ENCODE measurements at places on chromosomes 3 and 15.
A peak's percentile ranks its signal among the peaks of the same experiment; 100 is the strongest.

- DNase-seq, result no peak
Measured at GRCh38 chr3:190444006-190444405, 5.7 kb downstream of the TMEM207 start.

GRCh38 chr3:155089495-155089894 lies 9.4 kb downstream of the MME start:
- DNase-seq, result no peak

- DNase-seq, result no peak
Measured at GRCh38 chr3:115072265-115073021, 74.6 kb downstream of the ZBTB20 start.

DNA sequence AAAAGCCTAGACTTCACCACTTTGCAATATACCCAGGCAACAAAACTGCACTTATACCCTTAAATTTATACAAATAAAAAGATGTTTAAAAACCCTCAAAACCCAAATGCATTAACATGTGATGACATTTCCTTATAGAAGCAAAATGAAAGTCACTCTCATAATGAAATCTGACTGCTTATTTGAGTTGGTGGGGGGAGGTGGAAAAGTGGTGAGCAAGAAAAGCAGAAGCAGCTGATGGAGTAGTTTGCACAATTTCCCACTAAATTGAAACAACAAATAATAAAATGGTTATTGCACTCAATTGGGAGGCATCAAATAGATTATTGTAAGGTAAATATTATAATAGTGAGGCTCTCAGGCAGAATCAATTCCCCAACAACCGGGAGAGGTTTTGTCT lies 54.0 kb upstream of the GADL1 start:
- DNase-seq, result no peak

- no peak for DNase-seq
Measured at GRCh38 chr3:142568393-142569017, 10.0 kb downstream of the ATR start.

- no peak for DNase-seq
Measured at GRCh38 chr3:85572426-85572825, 613.6 kb downstream of the CADM2 start.

GRCh38 chr3:160134964-160135363 lies 90.3 kb upstream of the C3orf80 start:
- no peak for DNase-seq

DNA sequence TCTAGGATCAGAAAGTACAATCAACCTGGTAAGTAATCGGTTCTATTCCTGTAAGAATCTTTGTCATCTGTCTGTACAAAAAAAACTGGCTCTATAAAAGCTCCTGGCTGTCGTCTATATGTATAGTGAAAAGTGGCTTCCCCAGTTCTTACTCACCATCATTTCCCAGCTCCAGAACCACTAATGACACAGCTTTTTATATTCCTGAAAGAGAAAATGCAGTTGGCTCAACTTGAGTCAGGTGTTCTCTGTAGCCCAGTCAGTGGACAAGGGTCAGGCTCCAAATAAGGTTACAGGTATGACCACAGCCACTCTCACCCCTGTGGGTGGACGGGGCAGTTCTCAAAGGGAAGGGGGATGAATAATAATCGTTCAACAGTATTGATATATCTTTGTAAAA lies 85.1 kb downstream of the AP4E1 start:
- DNase-seq, result no peak

DNA sequence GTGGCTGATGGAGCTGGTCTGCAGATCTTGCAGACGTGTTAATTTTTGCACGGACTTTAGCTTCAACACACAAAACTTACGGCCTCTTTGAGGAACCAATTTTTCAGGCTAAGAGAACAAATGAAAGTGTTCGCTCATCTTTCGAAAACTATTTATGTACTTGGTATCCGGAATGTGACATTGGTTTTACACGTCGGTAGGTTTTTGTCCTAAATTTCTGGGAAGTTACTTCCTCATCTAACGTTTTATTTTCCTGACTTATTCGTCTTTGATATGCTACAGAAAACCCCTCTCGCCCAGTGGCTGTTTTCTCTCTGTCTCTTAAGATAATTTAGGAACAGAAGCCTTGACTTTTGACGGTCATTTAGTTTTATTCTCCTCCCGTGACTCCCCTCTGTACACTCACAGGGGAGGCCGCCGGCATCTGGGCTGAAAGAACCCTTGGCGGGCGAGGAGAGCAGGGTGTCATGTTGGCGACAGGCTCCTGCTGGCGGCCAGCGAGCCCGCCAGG lies 834 bp upstream of the GREM1 start:
- DNase-seq, result no peak

DNA sequence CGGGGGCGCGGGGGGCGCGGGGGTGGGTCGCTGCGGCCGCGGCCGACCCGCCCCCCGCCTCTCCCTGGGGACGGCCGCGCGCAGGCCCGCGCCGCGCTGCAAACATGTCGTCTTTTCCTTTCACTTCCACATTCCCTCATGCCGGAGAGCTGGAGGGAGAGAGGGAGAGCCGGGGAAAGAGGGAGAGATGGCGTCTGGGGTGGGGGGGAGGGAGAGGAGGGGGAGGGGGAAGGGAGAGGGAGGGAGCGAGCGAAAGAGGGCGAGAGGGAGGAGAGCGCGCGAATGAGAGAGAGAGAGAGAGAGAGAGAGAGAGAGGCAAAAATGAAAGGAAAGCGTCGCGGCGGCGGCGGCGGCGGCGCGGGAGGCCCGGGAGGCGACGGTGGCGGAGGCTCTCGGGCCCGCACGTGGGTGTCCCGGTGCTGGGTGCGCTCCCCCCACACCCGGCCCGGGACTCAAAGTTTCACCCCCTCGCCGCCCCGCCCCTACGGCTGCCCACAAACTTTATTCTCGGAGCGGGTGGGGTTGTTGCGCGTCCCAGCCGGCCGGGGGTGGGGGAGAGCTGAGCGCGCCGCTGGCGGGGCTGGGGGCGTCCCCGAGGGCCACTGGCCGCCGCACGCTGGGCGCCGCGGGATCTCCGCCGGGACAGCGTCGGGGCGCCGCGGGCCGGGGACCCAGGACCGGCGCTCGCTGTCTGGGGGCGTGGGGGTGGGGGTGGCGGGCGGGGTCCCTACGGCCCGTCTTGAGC lies 731 bp downstream of the ZNF710 start:
- peak; percentile 59 for DNase-seq

DNA sequence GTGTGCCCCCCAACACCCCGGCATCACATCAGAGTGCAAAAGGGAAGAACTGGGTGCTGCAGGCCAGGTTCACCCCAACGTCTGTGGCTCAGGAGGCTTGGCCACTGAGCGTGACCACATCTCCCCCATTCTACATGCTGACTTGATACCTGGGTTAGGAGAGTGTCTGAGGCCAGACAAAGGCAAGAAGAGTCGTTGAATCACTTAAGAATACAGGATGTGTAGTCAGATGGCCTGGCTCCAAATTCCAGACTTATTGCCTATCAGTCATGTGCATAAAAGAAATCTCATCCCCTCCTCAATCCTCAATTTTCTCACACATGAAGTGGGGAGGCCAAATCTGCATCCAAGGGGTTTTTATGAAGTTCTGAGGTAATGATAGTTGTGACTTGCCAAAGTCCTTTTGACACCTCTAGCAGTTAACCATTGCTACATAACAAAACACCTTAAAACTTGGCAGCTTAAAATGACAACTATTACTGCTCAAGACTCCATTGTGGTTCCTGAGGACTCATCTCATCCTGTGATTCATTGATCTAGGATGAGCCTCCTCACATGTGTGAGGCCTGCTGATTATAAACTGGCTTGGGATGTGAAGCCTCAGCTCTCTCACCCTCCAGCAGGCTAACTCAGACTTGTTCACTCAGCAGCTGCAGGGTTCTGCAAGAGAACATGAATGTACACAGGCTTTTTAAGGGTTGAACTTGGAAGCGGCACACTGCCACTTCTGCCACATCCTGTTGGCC lies 138.8 kb upstream of the TLE3 start:
- no peak for DNase-seq

DNA sequence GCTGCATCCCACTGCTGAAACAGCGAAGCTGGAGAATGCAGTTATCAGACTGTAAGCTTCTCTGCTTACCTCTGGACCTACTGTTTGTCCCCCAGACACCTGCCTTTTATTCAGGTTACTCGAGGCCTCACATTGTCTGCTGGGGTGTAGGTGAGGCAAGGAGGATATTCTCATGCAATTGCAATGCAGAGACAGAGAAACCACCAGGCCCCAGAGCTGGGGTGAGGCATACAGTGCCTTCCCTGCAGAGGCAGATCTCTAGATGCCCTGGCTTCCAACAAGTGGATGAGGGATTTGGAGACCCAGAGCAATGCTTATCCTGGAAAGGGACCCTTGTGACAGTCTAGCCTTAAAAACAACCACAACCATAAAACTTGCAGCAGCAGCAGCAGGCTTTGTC lies 263.4 kb upstream of the ST8SIA2 start:
- DNase-seq, result no peak

DNA sequence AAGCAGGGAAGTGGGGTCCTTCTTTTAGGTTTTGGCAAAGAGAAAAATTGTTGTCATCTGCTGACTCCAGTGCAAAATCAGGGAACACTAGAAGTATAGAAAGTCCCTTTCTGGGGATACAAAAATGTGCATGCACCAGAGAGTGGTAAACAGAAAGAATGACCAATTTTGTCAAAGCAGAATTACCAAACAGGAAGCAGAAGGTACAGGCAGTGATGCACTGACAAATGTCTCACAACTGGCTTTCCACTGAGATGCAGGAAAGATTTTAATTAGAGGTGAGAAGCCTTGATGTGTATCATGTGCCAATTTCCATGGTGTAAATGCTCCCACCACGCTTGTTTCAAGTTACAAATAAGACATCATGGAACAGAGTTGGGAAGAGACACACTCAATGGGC lies 66.0 kb downstream of the TRIM69 start:
- DNase-seq, result no peak

DNA sequence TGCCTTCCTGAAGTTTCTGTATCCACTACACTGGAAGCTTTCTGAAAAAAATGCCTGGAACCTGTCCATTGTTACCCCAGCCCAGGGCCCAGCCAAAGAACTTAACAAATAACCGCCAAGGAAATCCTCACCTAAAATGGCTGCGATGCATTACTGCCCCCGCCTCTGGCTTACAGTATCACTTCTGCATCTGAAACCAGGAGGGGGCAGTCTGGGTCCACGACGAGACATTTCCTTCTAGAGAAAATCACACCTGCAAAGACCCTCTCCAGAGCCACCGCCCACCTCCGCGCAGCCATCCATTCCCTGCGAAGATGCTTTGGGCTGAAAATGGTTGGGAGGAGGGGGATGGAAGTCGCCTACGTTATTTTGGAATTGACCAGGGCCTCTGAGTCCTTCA lies 22.4 kb upstream of the CELF6 start:
- peak; percentile 19 for DNase-seq

DNA sequence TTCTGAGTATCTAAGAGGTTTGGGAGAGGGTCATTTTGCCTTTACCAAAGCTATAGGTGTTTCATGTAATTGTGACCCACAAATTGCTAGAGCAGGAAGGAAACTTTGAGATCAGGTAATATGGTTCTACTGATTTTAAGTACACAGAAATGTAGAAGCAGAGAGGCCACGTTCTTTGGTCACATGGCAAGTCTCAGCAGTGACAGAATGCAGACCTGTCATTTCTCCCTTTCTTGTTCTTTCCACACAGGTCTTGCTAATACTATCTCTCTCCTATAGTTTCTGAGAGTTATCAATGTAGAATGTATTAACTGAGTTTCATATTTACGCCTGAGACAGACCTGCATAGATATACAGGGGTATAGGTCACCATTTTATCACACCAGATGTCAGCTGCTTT lies 10.9 kb upstream of the RTP1 start:
- no peak for DNase-seq

Measured in heart right ventricle (tissue), 16 donors.